Activated CD8-positive, alpha-beta memory T cell treated with anti-CD3 and anti-CD28 coated beads for 4 hours (primary cell): ENCODE measurements at places on chromosomes 2 and 18.

GRCh38 chr2:191180713-191181112 is 29.9 kb upstream of the STAT4 start:
- DNase-seq, result no peak

GRCh38 chr18:60664736-60665135 is 292.2 kb upstream of the MC4R start:
- DNase-seq, result no peak

DNA sequence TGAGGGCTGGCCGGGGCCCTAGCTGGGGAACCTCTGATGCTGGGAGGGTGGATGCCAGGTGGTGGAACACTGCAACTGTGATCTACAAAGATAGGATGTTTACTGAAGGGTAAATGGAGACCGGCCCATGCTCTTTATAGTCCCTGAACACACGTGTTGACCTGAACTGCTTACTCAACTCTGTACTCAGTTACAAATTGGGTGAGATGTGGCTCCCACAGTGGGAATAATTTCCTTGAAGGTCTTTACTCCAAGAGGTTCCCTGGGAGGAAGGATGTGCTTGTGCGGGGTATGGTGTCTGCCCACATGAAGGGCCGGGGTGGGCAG is 254.1 kb downstream of the PRKCE start:
- no peak for DNase-seq

- no peak for DNase-seq
Observed at GRCh38 chr2:144267239-144267638, 252.7 kb downstream of the ZEB2 start.

DNA sequence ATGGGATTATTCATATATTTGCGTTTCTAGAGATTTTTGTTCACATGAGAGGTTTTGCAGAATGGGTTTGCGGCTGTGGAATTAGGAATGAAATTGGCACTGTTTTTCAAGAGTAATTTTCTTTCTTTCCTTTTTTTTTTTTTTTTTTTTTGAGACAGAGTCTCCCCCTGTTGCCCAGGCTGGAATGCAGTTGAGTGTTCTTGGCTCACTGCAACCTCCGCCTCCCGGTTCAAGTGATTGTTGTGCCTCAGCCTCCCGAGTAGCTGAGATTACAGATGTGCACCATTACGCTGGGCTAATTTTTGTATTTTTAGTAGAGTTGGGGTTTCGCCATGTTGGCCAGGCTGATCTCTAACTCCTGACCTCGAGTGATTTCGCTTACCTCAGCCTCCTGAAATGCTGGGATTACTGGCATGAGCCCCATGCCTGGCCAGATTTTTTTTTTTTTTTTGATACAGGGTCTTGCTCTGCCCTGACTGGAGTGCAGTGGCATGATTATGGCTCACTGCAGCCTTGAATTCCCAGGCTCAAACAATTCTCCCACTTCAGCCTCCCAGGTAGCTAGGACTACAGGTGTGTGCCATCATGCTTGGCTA is 65.3 kb downstream of the MIB1 start:
- DNase-seq, result no peak

DNA sequence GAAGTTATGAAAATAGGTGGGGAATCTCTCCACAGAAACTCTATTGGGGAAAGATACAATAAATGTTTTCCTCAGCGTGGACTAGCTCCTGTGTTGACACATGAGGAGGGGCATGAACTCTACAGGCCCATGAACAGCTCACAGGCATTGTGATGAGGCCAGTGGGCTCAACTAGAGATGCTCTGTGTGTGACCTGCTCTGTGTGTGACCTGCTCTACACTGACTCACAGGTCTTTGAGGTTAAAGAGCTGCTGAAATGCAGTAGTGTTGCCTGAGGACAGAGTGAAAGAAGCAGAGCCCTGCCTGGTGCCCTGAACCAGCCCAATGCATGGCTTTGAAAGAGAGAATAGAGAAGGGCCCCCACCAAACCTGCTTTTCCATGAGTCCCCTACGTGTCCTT is 117.6 kb downstream of the MCFD2 start:
- DNase-seq, result no peak

GRCh38 chr2:18721038-18721922 is 131.9 kb upstream of the NT5C1B start:
- no peak for DNase-seq

- DNase-seq, result peak; percentile 43
Observed at GRCh38 chr2:219417374-219417773, 803 bp upstream of the DES start.

DNA sequence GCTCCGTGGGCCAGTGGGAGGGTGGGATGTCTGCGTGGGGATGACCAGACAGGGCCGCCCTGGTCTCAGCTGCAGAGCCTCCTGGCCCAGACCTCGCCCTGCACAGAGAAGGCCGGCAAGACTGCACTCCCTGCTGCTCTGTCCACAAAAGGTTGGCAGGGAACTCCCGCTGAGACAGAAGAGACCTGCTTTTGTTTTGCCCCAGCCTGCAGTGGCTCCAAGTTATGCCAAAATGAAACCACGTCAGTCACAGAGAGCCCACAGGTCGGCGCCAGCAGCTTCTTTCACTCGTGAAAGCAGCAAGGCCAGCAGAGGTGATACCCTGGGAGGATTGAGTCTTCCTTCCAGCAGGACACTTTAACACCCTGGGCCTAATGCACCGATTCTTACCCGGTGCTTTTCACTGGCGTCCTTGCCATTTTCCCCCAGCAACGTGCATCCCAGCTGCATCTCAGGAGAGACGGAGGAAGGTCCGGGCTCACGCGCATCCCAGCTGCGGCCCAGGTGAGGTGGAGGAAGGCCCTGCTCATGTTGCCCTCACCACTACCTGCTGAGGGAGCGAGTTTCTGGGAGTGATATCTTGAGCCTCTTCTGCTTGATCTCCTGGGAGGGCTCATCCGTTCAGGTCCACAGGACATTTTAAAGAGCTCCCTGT is 22.1 kb upstream of the CTDP1 start:
- DNase-seq, result no peak

- no peak for DNase-seq
Observed at GRCh38 chr2:140596447-140596846, 1534.4 kb downstream of the LRP1B start.

DNA sequence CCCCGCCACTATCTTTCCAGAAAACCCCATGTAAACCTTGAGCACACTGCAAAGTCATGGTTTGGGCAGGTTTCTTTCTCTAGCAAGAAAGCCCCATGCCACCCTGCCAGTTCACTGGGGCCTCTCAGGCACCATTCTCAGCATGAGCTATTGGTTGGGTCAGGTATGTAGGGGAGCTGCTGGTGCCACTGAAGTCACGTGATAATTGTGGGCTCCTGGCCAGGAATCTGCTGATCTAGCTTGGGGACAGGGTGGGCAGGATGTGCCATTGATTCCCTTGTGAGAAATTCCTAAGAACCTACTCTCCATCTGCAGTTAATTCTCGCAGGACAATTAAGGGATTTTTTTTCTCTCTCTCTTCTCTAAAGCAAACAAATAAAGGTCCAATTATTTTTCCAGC is 26.5 kb upstream of the HNMT start:
- DNase-seq, result no peak

GRCh38 chr2:74702001-74702715 is 48.1 kb downstream of the SEMA4F start:
- DNase-seq, result no peak

DNA sequence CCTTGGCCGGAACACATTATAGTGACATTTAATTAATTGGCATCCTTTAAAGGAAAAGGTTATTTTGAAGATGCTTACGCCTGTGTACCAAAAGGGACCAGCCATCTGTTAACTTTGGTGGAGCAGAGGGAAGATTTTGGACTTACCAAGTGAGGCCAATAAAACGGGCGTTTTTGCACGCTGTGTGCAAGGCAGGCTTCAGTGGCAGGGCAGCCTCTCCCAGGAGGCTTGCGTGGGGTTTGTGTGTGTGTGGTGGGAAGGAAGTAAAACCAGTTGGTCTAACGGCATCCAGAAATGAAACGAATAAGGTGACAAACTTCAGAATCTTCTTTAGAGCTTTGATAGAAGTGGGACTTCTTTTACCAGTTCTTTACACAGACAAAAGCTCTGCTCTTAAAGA is 191.7 kb downstream of the PRKCE start:
- no peak for DNase-seq

GRCh38 chr2:3107567-3107966 is 270.1 kb downstream of the EIPR1 start:
- DNase-seq, result no peak

GRCh38 chr2:232273903-232274643 is 104.5 kb upstream of the ALPP start:
- DNase-seq, result no peak

DNA sequence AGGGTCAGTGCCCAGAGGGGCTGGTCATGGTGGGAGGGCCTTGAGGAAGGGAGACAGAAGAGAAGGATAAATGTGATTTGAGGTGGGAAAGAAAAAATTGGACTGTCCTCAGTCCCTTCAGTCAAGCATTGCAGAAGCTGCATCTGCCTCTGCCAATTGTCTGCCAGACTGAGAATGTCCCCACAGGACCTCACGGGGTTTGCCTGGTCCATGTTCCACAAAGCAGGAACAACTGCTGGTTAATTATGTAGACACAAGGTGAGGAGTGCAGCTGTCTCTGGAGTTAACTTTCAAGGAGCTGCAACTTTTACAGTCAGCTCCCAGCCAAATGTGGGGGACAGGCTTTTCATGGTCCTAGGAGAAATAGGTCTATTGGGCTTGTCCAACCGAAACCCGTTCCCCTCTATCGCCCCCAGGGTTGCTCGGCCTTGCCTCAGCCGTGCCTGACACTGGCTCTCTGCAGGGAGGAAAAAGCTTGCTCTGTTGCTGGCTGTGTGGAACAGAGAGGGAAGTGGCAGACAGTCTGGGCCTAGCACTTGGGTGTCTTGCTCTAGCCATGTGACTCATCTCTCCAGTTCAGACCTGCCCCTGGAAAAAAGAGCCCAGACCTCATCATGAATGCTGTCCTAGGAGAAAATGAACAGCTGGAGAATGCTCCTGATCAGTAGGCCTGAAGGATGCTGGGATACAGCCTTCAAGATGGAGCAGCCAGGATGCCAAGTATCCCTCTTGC is 31.1 kb upstream of the PAX8 start:
- no peak for DNase-seq

DNA sequence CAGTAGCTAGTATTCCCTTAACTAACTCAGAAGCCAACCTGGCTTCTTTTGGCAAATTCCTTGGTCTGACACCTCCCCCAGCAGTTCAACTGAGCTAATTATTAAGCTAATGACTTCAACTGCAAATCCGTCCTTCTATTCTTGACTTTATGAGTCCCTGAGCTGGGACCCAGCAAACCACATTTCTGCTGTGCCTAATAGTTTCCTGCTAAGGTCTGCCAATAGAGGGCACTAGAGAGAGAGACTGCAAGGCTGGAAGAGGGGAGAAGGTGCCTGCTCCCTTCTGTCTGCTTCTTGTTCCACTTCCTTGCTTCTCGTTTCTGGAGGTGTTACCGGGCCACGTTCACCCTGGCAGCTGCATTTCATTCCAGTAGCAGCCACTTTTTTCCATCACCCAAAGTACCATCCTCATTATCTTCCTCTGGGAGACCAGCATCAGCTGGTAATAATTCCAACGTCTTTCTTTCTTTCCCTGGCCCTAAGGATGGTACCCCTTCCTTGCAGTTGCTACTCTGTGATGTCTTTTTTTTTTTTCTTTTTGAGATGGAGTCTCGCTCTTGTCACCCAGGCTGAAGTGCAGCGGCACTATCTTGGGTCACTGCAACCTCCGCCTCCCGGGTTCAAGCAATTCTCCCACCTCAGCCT is 352.0 kb downstream of the TNS1 start:
- no peak for DNase-seq

DNA sequence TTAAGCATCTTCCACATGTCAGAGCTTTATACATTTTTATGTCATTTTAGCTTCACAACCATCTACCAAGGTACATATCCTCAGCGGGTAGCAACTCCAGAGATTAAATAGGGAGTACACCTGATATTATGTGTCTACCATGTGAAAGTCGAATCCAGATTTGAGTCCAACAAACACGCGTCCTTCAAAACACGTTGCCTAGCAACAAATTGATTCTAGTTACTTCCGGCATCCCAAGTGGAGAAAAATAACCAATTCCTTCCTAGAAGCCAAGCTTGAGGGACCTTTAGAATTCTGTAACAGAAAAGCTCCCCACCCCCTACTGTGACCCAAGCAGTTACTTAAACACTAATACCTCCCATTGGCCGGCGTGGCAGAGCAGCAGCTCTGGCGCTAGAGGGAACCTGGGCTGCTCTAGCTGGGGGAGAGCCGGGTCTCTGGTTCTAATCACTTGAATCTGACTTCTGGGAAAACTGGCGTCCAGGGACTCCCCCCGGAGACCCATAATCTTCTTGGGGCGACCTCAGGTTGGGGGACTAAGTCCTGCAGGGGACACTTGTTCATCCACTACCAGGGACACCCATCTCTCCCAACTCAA is at the start of gene ERICH2:
Gene ERICH2, plus strand, starts transcription at position 371 of the 598 bp plus-strand sequence. CDS start 304 bp downstream, outside the sequence.
- DNase-seq, result peak; percentile 1

DNA sequence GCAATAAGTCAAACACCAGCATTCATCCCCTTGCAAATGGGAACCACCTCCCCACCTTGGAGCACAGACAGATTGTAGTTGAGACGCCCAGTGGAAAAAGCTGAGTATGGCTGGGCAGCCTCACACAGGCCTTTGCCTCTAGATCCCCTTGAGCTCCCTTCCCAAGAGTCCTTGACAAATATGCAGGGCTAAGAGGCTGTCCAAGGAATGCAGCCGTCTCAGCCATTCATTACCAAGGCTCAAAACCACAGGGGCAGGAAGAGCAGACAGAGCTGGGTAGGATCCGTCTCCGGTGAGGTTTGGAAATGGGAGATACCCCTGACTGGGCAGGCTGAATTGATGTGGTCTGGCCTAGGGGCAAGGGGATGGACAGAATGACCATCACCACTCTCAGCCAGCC is 557.1 kb downstream of the TNS1 start:
- no peak for DNase-seq

DNA sequence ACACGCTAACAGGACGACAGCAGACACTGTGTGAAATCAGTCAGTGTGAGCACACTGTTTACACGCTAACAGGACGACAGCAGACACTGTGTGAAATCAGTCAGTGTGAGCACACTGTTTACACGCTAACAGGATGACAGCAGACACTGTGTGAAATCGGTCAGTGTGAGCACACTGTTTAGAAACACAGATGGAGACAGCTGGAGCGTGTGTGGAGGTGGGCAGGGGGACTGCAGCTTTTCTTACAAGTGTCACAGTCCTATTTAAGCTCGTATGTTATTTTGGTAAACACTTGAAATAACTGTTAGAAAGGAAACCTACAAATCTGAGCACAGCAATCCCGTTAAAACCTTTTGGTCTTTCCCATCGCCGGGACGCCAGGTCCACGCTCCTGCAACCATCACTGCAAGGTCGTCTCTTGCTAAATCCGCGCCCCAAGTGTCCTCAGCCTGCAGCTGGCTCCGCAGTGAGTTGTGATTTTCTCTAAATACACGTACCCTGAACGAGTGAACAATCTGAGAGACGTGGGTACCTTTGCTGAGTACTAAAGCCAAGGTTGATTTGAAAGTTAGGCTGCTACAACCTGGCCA is 58.9 kb upstream of the CTDP1 start:
- DNase-seq, result no peak

- DNase-seq, result no peak
Observed at GRCh38 chr2:79619976-79620375, 107.1 kb downstream of the CTNNA2 start.

- no peak for DNase-seq
Observed at GRCh38 chr2:236744281-236744705, 174.7 kb downstream of the ACKR3 start.
